ENCODE measurements at places on chromosomes 5 and 9.

- DNase-seq = no peak
Measured at GRCh38 chr9:125805057-125805456, 57.9 kb downstream of the PBX3 start.

DNA sequence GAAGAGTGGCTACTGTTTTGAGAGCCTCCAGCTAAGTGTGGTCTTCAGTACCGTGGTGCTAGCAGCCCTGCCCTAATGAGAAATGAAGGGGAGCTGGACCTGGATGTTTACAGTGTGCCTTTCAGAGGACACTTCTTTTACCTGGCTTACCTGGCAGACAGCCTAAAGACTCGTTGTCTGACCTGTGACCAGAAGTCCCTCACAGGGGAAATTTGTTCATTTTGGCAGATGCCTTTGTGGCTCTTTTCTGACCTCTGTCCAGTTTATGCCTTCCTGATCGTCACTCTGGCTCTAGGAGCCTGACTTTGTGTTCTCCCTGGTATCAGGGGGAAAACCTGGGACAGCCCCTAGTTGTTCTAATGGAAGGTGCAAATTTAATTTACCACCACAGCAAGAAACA, 475.1 kb downstream of the DMRTA1 start:
- no peak for DNase-seq

DNA sequence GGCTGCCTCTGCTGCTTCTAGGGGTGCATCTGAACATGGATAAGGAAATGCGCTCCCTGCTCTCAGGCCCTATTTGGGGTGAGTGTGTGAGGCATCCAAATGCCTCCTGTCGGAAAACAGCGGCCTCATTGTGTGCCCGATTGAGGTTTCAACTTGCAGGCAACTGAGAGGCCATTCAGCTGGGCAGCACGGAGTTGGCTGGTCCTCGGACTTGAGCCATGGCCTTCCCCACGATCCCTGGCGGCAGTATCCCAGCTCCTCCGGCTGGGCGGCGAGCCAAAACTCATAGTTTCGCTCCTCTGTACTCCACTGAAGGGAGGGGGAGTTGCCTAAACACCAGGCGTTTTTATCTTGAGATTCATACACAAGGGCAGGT, 597.3 kb upstream of the SGCD start:
- no peak for DNase-seq

GRCh38 chr5:157785801-157786200, 42.3 kb downstream of the LSM11 start:
- no peak for DNase-seq

- DNase-seq = peak; percentile 76
Measured at GRCh38 chr5:139725073-139725830, 70.4 kb upstream of the PSD2 start.

DNA sequence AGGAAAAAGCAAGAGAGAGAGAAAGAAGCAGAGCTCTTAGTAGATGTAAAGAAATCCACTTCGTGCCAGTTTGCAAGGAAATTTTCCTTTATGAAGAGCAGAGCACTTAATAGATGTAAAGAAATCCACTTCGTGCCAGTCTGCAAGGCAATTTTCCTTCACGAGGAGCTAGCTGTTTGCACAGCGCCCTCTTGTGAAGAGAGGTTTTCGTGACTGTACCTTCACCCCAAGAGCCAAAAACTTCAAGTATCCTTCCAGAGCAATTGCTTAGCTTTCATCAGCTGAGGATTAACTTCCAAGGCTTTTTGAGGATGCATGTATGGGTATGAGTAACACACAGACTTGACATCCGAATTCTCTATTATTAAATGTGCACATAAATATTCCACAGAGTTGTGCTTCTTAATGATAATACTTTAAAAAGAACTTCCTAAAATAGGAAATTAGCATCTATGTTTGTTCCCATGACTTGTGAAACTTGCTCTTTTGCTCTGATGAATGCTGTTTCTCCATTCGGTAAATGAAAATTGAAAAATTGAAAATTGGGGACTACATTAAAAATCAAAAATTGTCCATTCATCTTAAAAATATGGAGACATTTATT, 525.6 kb downstream of the PDE4D start:
- DNase-seq = no peak

- DNase-seq = no peak
Measured at GRCh38 chr5:167861928-167862426, 429.5 kb upstream of the WWC1 start.

DNA sequence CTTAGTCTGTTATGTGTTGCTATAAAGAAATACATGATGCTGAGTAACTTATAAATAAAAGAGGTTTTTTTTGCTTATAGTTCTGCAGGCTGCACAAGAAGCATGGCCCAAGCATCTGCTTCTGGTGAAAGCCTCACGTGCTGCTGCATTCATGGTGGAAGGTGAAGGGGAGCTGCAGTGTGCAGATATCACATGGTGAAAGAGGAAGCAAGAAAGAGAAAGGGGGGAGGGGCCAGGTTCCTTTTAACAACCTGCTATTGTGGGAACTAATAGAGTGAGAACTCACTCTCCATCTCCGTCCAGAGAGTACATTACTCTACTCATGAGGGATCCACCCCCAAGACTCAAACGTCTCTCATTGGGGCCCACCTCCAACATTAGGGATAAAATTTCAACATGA, 12.5 kb upstream of the PARP8 start:
- DNase-seq = no peak

Data from T1000 (cell line).